ENCODE measurements at places on chromosomes 12 and 14.

DNA sequence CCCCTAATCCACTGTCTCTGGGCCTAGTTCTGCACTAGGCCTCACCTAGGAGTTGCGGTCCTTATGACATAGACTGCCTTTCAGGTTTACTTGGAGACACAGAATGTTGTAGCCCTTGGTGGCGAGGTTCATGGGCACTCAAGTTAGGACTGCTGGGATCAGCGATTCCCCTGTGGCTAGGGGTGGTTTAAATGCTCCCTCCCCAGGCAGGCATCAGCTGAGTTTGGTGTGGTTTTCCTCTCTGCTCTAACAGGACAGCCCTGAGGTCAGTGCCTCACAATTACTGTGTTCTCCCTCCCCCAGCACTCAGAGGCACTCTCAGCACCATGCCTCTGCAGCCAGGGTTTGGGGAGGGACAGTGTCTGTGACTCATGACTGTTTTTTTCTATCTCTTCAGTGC lies 22.2 kb upstream of the RDH16 start:
- no peak for DNase-seq

DNA sequence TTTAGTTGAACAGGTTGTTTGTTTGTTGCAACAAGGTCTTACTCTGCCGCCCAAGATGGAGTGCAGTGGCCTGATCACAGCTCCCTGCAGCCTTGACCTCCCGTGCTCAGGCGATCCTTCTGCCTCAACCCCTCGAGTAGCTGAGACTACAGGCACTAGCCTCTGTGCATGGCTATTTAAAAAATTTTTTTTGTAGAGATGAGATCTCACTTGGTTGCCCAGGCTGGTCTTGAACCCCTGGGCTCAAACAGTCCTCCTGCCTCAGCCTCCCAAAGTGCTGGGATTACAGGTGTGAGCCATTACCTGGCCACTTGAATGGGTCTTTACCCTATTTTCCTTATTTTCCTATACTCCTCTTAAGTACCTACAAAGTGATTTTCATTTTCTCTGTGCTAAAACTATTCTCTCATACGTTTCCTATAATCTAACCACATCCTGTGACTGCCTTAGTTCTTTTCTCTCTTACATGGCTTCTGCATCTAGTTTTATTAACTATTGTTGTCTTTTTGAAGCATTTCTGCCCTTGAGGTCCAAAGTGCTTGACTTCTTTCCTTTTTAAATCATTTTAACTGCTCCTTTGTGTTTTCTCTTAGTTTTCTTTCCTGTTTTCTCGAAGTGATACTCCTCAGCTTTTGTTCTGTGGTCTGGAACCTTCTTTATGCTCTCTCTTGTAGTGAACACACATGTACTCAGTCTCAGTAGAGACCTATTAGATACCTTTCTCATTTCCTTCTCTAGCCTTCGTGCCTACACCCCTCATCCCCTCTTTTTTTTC lies 14.1 kb downstream of the GPX2 start:
- no peak for DNase-seq

- DNase-seq: no peak
Observed at GRCh38 chr12:49547090-49547690, 8.4 kb downstream of the KCNH3 start.

GRCh38 chr14:101960225-101960624 lies 4.1 kb upstream of the DYNC1H1 start:
- DNase-seq: no peak

DNA sequence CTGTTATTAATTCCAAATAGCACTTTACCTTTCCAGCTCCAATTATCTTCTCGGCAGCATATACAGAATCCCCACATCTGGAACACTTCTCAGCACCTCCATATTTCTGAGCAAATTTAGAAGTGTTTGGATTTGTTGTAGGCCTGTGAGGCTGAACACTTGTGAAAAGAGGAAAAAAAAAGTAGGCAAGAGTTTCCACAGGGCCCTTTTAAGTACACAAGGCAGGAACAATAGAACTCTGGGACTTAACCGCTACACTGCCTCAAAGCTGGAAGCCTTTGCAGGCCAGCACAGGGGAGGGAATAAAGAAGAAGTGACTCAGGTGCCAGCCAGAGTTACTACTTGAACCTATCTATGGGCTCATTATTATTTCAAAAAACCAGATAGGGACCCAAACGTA lies 18.6 kb downstream of the CSRP2 start:
- no peak for DNase-seq

DNA sequence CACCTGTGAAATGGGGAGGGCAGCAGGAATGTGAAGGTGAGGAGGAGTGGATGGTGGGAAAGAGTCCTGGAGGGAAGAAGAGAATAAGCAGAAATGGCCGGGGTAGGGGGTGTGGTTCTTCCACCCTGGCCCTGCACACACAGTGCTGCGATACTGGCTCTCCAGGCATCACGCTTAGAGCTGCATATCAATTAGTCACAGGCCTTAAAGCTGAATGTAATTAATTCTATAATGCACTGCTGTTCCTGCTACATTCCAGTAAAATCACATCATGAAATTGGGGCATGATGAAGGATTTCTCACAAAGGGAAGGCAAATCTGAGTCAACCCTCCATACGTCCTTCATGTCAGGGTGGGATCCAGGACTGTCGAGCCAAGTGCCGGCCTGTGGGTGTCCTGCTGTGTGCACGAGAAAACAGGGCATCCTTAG lies 566.1 kb downstream of the BCL11B start:
- no peak for DNase-seq
